ELR (cell line): ENCODE measurements at places on chromosomes 16 and 17.
A peak's percentile ranks its signal among the peaks of the same experiment; 100 is the strongest.

DNA sequence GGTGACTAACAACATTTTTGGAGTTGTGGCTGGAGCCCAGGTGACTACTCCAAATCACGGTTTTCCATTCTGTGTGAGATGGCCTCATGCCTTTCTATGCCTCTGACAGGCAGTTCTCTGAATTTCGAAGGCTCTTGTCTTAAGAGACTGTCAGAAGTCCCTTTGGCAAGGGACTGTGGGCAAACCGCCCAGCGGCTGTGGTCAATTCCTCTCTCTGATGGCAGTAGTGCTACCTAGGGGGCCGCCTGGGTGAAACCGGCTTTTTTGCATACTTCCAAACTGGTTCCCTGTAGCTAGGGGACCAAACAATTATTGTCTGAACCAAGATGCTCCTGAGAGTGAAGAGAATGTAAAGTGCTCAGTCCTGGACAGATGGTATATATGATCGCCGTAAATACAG lies 86.3 kb downstream of the SDR42E1 start:
- DNase-seq = no peak

- DNase-seq = no peak
Measured at GRCh38 chr16:48879223-48880122, 269.5 kb upstream of the N4BP1 start.

DNA sequence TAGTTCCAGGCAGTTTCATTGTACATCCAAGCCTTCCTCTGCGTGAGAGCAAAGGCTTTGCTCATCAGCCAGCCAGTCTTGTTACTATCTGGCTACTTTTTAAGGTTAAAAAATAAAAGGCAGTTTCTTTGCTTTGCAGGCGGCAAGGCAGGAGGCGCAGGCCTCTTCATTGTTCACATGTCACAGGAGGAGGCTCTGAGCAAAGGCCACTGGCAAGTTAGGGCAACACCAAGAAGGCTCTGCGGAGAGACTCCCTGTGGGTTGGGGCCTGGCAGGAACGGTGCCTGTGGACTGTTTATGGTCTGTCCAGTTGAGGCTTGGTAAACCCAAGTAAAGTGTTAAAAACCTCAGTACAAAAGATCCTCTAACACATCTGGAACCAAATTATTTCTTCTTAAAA lies 3.9 kb upstream of the NT5C start:
- DNase-seq = no peak

DNA sequence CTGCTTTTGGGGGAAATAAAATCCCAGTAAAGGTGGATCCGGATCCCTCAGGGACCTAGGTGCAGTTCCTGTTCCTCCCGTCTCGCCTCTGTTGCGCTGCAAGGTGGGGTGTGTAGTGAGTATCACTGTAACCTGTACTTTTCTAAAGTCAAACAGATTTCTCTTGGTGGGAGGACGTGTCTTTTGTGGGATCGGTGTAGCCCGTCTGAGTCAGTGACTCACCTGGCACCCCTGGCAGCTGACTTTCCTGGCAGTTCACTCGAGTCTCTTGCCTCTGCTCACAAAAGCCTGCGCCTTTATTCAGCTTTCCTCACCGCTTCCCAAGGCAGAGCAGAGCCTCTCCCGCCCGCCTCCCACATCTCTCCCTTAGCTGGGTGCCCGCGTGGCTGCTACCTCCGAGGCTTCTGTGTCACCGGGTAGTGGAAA lies 85.7 kb downstream of the CMIP start:
- no peak for DNase-seq

- DNase-seq = no peak
Measured at GRCh38 chr17:61669522-61669921, 78.5 kb upstream of the NACA2 start.

DNA sequence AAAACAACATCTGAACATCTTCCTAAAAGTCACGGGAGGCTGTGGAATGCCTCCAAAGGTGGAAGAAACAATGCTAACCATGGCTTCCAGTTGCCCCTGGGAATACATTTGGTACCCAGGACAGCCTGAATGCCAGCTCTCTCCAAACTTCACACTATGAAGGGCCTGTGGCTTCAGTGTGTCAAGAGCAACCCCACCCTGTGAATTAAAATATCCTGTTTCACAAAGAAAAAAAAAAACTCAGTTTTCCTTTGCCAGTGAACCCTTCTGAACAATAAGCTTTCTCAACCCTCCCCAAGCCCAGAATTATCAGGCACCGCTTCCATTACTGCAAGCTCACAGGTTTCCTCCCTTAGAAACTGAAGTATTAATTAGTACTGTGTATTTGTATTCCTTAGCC lies 69.8 kb downstream of the SLC39A11 start:
- DNase-seq = peak; percentile 33

DNA sequence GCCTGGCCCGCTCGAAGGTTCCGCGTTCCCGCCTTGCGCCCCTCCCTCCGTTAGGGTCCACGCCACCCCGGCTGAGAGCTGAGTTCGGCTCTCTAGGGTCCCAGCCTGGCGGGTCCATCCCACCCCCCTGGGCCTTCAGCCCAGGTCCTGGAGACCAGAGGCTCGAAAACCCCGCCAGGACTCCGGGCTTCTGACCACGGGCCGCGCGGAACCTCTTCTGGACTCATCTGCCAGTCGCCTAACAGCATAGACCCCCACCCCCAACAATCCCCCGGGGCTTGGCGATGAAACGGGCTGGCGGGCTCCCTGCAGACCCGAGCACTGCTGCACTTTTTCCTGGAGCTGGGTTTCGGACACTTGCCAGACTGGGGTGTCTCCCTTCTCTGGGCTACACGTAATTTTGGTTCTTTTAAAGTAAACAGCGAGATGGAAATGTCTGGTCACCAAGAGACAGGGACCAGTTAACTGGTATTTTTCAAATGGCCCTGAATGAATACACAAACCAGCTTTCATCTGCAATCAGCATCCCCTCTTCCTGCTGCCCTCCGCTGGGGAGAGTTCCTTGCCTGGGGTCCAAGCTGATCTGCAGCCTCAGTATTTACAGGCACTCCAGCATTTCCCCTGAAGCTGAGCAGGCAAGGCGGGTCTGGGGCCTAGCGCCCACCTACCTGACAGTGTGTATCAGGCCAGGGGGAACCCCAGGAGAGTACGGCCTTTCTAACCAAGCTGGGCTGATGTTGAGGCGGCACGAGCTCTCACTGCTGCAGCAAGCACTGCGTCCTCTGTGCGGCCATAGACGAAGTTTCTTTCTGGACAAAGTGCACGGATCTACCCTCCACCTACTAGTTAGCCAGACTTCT lies 639 bp upstream of the TRIM65 start:
- no peak for DNase-seq

- no peak for DNase-seq
Measured at GRCh38 chr17:40995116-40995515, 1.2 kb upstream of the KRTAP3-3 start.

- no peak for DNase-seq
Measured at GRCh38 chr16:20826039-20826566, 19.8 kb downstream of the REXO5 start.

GRCh38 chr17:37742116-37742761 lies 2.6 kb downstream of the HNF1B start:
- peak; percentile 47 for DNase-seq

DNA sequence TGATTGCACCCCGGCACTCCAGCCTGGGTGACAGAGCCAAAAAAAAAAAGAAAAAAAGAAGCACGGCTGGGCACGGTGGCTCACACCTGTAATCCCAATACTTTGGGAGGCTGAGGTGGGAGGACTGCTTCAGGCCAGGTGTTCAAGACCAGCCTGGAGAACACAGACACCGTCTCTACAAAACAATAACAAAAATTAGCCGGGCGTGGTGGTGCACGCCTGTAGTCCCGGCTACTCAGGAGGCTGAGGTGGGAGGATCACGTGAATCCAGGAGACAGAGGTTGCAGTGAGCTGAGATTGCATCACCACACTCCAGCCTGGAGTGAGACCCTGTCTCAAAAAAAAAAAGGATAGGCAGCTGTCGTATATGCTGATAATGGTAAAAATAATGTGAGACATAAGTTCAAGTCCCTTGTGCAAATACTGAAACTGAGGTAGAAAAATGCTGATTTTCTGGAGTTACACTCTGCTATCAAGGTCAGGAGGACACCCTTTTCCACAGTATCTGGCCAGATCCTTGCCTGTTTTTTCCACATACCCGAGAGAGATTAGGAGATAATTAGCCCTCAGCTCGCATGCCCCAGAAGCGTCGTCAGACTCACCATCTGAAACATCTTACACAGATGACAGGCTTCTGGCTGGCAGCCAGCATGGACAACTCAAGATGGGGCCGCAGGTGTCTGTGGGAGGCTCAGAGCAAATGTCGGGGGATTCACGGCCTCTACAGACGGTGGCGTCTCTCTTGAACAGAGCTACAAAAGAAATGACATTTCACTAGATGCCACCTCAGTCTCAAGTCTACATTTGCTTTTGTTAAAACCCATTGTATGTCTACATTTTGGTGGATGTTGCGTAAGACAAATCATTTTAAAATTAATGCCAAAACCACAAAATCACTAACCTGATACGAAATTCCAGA lies 36.8 kb downstream of the WDR45B start:
- no peak for DNase-seq

DNA sequence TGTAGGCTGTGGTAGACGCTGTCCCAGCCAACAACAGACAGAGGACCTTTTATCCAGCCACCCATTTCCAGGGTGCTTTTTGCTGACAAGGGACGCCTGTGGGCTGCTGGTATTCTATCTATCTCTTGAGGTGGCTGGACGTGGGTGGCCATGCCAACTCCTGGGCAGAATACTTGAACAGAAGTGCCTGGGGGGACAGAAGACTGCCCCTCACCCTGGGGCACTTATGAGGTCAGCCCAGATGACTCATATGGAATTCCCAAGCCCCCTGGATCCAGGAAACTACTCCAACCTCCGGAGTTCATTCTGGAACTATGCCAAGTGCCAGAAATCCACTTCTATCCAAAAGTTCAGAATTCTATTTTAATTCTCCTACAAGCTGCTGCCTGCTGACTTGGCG lies 61.3 kb downstream of the CDRT4 start:
- DNase-seq = peak; percentile 39

DNA sequence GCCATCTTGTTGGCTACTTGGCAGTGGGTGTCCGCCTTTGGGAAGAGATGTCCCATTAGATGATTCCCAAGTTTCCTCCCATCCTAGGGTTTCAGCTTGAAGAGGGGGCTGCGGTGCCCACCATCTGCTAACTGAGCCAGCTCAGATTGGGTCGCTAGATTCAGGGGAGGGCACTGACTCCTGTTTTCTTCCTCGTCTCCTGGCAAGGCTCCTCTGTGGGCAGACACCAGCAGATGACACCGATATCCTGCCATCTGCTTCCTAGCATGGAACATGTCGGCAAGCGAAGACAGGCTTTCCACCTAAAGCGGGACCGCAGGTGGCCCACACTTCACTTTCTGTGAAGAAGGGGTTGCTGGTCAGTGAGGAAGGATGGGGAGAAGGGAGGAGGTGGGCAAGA lies 27.3 kb downstream of the C17orf75 start:
- no peak for DNase-seq

GRCh38 chr17:78267253-78268073 lies 36.0 kb downstream of the TMEM235 start:
- DNase-seq = no peak

GRCh38 chr17:21530841-21531240 lies 154.7 kb downstream of the KCNJ12 start:
- no peak for DNase-seq

GRCh38 chr17:13888056-13888609 lies 181.2 kb upstream of the COX10 start:
- DNase-seq = no peak

DNA sequence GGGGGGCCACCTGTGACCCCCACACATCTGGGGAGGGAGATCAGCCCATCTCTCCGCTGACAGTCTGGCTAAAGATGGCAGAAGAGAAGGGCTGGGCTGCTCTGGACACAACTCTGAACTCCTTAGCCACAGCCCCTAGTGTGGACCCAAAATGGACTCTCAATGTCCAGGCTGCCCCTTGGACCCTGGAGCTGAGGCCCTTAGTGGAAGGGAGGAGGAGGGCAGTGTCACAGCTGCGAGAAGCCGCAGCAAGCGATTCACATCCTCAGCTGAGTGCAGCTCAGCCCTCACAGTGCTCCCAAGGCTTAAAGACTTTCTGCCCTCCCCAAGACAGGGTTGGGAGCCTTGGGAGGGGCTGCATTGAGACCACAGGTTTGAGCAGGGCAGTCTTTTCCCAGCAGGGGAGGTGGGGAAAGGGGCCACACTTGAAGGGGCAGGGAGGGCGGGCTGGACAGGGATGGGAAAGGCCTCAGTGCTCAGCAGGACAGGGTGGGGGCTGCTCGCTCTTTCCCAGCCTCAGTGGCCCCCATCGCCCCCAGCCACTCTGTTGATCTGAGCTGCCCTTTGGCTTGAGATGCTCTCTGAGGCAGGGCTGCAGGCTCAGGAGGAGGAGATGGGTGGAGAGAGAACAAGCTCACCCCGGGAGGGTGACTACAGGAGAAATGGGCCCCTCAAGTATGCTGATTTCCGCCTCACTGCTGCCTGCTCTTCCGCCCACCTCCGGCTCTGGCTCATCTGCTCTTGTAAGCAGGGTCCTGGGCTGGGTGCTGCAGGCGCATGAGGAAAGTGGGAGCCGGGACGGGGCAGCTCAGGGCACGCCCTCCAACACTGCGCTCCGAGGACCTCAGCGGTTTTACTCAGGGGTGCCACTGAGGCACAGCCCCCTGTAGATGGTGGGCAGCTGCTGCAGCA lies 50.9 kb upstream of the MTSS2 start:
- DNase-seq = no peak

- DNase-seq = no peak
Measured at GRCh38 chr16:48536614-48537200, 73.3 kb downstream of the N4BP1 start.

GRCh38 chr16:79801646-79802045 lies 201.1 kb upstream of the MAF start:
- DNase-seq = no peak

GRCh38 chr16:88883117-88883895 lies 16.8 kb upstream of the PABPN1L start:
- no peak for DNase-seq

DNA sequence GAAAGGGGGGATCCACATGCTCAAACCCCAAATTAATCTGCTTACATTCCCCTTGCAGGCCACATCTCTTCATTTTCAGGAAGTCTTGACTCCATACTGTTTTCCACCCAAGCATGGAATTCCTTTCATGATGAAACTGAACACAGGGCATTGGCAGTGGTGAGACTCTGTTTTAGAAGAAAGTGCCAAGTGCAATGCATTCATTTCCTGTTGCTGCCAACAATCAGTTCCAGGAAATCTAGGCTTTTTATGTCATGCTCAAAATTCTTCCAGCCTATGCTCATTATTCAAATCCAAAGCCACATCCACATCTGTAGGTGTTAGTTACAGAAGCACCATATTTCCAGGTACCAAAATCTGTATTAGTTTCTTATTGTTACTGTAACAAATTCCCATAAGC lies 4.1 kb downstream of the CCL2 start:
- no peak for DNase-seq

DNA sequence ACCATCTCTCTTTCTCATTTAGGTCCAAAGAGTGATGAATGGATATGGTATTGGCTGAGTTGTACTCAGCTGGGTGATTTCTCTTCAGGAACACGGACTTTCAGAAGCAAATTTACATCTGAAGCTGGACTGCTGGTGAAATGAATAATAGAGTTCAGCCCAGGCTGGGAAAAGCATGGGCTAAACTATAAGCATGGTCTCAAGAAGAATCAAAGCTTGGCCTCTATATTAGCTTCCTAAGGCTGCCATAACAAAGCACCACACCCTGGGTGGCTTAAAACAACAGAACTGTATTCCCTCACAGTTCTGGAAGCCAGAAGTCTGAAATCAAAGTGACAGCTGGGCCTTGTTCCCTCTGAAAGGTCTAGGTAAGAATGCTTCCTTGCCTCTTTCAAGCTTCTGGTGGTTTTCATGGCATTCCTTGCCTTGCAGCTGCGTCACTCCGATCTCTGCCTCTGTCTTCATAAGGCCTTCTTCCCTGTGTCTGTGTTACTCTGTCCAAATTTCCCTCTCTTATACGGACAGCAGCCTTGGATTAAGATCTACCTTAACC lies 89.8 kb upstream of the CES5A start:
- no peak for DNase-seq

GRCh38 chr17:19642373-19642893 lies 6.1 kb upstream of the ALDH3A2 start:
- peak; percentile 27 for DNase-seq
